ENCODE measurements at places on chromosomes 13 and 19.

DNA sequence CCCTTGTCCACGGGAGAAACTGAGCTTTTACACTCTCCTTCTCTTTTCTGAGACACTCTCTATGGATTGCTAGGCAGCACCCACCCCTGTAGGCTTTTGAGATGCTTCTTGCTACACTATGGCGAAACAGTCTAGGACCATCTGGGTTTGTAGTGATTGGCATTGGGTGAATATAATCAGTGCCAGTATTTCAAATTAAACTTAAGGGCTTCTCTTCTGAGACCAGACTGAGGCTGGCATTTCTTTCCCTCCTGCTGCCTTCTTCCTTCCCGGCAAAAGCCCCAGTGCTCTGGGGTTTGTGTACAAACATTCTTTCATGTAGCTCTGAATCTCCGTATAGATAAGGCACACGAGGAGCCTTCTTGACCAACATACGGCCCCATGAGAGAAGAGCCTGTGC is 276.7 kb downstream of the SLC7A1 start:
- no peak for DNase-seq

DNA sequence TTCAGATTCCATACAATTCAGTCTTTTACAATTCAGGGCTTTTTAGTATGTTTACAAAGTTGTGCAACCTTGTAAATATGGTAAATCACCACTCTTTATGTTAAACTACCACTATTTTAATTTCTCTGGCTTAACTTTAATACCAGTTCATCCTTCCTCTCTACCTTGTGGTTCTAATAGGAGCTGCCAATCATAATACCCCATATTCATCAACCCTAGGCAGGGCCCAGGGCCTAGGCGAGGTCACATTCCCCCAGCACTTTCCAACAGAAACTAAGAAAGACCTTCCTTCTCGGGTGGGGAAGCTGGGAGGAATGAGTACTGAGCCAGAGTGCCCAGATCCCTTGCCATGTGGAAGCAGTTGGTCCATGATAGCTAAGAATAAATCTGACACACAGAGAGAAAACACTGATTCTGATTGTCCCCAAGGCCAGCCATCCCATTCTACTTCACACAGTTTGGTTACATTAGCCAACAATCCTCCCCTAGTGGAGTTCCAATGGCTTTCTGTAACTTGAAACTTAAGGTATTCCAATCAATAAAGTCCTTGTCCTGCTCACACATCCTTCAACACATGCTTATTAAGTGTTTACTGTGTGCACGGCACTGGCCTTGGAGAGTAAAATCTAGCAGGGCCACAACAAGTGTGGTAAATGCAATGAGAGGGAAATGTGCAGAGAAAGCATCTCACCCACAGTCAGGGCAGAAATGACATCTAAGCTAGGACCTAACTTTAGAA is 76.8 kb downstream of the NUFIP1 start:
- DNase-seq: no peak

- no peak for DNase-seq
Observed at GRCh38 chr19:805600-806550, 8.6 kb downstream of the PTBP1 start.

GRCh38 chr13:33284031-33284430 is 1.5 kb downstream of the STARD13 start:
- no peak for DNase-seq

DNA sequence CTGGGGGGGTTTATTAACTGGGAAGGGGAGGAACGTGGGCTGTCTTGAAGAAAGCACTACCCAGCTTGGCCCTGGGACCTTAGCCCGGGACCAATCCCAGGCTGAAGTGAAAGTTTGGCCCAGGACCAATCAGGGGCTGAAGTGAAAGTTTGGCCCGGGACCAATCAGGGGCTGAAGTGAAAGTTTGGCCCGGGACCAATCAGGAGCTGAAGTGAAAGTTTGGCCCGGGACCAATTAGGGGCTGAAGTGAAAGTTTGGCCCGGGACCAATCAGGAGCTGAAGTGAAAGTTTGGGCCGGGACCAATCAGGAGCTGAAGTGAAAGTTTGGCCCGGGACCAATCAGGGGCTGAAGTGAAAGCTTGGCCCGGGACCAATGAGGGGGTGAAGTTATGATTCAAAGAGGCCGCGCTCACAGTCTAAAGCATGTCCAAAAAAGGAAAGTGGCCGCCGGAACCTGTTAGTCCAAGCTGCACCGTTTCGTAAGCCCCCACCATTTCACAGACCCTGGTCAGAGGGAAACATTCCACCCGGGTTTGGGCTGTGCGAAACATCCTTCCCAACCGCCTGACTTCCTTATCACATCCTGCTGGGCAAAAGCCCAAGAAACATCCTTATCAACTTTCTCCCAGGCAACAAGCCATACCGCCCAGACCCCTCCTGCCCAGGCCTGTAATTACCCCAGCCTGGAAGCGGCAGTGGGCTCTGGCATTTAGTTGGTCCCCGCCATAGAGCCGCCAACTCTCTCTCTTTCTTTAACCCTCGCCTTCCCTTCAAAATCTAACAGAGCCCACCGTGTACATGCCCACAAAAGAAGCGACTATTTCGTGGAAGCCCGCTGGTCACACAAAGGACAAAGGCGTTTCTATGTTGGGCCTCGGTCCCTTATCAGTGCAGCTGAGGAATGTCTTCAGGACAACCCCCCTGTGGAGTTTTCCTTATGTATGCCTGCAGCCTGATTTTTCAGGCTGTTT is 1.1 kb downstream of the ZNF850 start:
- peak; percentile 54 for DNase-seq

- peak; percentile 62 for DNase-seq
Observed at GRCh38 chr19:5949792-5950305, 28.1 kb downstream of the RANBP3 start.

DNA sequence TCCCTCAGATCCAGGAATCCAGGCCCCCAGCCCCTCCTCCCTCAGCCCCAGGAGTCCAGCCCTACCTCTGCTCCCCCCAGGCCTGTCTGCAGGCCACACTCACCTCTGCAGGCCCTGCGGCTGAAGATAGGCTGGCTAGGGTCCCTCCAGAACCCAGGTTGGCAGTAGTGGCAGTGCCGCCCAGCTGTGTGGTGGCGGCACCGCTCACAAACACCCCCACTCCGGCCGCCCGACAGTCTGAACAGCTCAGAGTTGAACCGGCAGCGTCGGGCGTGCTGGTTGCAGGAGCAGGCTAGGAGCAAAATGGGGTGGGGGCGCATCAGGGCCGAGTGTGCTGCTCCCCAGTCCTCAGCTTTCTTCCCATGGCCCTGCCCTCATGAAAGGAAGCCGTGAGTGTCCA is 8.3 kb downstream of the NTN5 start:
- no peak for DNase-seq

DNA sequence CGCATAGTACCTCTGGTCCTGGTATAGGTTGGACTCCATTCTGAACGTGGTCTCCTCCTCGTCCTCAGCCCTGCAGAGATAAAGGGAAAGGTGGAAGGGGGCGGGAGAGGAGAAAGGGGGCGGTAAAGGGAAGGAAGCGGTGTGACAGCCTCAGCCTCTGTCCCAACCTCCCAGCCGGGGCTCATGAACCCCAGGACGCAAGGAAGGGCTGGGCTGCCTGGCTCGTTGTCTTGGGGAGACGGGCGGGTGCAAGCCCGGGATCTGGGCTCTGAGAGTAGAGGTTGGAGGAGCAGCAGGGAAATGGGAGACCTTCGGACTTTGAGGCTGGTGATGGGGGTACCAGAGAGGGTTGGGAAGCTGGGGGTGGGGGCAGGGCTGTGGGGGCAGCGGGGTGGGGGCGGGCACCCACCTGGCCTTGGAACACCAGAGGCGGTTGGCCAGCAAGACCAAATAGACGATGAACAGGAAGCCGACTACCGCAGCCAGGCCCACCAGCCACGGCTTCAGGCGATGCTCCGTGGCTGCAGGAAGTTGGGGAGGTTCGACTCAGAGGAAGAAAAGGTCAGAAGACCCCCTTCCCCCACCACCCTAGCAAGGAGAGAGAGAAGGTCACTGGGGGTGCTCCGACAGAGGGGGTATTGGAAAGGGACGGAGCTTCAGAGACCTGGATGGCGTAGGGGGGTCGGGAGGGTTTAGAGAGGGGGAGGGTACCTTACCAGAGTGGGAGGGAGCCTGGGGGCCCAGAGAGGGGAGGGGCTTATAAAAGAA is 1.7 kb downstream of the SMIM24 start:
- no peak for DNase-seq

DNA sequence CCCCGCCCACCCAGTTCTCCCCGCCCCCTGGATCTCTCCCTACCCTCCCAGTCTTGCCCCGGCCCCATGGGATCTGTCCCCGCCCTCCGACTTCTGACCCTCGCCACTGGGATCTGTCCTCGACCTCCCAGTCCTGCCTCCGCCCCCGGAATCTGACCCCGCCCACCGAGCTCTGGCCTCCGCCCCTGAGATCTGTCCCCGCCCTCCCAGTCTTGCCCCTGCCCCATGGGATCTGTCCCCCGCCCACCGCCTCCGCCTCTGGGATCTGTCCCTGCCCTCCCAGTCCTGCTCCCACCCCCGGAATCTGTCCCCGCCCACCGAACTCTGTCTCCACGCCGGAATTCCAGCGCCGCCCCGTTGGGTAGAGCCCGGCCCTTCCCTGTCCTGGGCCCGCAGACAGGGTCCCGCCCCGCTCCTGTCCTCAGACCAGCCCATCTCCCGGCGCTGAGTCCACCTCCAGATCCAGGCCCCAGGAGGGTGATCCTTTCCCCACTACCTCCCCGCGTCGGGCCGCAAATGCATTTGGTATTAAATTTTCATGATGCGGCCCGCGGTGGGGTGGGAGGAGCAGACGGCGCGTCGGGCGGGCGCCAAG is 1.5 kb upstream of the SLC17A7 start:
- DNase-seq: peak; percentile 79

GRCh38 chr13:80921971-80922370 is 581.0 kb upstream of the SPRY2 start:
- no peak for DNase-seq

DNA sequence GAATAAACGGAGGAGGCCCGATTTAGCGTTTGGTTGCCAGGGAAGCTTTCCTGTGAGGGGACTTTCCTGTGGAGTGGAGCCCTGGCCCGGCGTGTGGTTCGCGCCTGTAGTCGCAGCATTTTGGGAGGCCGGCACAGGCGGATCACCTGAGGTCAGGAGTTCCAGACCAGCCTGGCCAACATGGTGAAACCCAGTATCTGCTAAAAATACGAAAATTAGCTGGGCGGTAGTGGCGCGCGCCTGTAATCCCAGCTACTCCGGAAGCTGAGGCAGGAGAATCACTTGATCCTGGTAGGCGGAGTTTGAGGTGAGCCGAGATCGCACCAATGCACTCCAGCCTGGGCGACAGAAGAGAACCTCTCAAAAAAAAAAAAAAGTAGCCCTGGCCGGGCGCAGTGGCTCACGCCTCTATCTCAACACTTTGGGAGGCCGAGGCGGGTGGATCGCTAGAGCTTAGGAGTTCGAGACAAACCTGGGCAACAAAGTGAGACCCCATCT is 6.9 kb downstream of the KANK3 start:
- DNase-seq: no peak

DNA sequence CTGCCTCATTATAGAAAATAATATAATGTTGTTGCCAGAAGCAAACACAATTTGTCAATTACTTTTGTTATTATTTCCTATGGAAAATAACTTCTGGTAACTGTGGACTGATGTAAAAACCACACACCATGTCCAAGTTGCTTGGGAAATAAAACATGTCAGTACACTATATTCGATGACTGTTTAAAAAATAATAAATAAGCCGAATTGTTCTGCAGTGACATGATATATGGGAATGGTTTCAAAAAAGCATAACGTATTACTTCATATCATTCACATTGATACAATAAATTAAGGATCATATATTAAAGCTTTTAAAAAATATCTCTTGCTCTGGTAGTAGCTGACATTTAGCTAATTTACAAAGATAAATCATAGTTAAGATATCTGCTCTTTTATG is 2062.1 kb downstream of the PCDH9 start:
- no peak for DNase-seq

- DNase-seq: peak; percentile 76
Observed at GRCh38 chr19:41934849-41935374, 6.7 kb upstream of the ERFL start.

- no peak for DNase-seq
Observed at GRCh38 chr13:51993713-51994112, 17.5 kb downstream of the ATP7B start.

GRCh38 chr13:49410477-49410876 is 33.4 kb downstream of the CAB39L start:
- DNase-seq: no peak

GRCh38 chr19:39193803-39194202 is 3.0 kb upstream of the NCCRP1 start:
- DNase-seq: no peak

GRCh38 chr13:104106705-104107393 is 1040.6 kb upstream of the SLC10A2 start:
- DNase-seq: no peak

DNA sequence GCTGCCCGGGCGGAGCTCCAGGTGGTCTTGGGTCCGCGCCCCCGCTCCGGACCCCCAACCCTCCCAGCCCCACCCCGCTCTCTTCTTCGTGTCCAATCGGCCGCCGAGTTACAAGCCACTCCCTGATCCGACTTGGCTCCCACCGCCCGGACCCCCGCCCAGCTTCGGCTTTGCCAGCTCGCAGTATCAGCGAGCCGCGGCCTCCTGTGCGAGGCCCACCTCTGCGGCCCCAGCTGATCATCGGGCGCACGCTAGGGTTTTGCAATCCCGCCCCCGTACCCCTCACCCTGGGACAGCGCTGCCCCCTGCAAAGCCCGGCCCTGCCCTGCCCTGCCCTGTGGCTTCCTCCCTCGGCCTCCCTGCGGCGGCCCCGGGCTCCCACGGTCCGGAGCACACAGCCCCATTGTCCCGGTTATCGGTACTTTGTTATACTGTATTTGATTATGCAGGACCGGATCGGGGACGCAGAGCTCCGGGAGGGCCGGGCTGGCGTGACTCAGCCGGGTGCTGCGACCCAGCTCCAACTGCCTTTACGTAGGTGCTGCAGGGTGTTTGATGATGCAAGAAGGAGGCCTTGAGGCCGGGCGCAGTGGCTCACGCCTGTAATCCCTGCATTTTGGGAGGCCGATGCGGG is 598 bp upstream of the LPAR2 start:
- DNase-seq: peak; percentile 35

- no peak for DNase-seq
Observed at GRCh38 chr19:11639245-11639601, 41.9 kb downstream of the ZNF627 start.
